Activated CD4-positive, alpha-beta T cell treated with anti-CD3 and anti-CD28 coated beads, Interleukin-2, amount 10 ng/mL, durations not matched to agents 24 days and 14 days (primary cell): ENCODE measurements at places on chromosomes 1 and 21. TPM values are rescaled to one million over a fixed set of nuclear protein-coding genes. Genes with fewer than 3 reads are reported as not detected.

PGLYRP3 gene
- not detected in 2 replicates for total RNA-seq

SLC9C2 gene
- total RNA-seq: not detected in 2 replicates

SPATA45 gene
- total RNA-seq: not detected in 2 replicates

DIO1 gene
- not detected in 2 replicates for total RNA-seq

HSPA6 gene
- 0.91 and 1.2 TPM in 2 replicates for total RNA-seq

WNT4 gene
- total RNA-seq: not detected in 2 replicates

DNAJC11 gene
- 87.6 and 92.5 TPM in 2 replicates for total RNA-seq
